Smooth muscle cell of the brain vasculature (primary cell): ENCODE measurements at places on chromosomes 4 and X.

DNA sequence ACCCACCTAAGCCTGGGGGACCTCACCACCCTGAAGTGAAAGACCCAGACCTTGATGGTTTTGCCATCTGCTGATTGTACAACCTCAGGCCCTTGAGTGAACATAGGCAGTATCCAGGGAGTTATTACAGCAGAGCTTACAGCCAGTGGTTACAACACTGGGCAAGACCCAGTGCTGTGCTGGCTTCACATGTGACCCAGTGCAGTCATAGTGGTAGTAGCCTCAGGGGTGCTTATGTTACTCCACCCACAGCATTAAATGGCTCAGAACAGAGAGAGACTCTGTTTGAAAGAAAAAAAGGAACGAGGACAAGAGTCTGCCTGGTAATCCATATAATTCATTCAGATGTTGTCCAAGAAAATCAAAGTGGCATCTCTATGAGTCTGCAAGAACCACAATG, 45.2 kb upstream of the DACH2 start:
- DNase-seq, result no peak

- no peak for DNase-seq
Measured at GRCh38 chr4:102843273-102843672, 15.9 kb upstream of the UBE2D3 start.

DNA sequence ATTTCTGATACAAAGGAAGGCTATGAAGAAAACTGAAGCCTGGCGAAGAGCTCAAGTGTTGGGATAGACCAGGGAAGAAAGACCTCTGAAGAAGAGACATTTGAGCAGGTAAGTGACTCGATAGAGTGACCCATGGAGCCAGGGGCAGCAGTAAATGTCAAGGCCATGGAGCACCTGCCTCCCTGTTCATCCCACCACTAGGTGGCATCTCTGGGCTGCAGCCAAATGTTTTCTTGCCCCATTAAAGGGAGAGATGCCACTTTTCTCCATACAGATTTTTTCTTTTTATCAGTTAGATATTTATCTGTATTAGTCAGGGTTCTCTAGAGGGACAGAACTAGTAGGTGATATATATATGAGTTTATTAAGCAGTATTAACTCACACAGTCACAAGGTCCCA, 4.9 kb upstream of the ZNF81 start:
- no peak for DNase-seq

DNA sequence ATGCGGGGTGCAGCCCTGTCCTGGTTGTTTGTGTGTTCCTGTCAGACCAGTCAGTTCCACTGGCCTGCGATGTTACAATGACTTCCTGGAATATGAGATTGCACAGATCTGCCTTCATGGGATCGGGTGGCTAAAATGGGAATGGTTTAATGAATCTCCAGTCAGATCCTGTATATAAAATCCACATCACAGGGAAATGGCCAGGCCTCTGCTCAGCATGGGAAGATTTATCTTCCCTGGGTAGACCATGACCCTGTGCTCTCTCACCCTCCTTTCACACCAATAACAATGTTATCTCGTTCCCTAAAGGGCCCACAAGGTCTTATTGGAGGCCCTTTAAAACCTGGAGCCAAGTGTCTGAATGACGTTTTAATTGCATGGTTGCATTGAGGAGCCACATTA, 307.4 kb downstream of the RAB28 start:
- DNase-seq, result no peak

DNA sequence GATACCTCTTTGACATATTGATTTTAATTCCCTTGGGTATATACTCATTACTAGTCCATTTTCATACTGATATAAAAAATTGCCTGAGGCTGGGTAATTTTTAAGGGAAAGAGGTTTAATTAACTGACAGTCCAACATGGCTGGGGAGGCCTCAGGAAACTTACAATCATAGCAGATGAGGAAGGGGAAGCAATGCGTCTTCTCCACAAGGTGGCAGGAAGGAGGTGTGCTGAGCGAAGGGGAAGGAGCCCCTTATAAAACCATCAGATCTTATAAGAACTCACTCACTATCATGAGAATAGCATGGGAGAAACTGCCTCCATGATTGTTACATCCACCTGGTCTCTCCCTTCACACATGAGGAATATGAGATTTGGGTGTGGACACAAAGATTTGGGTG, 42.4 kb downstream of the MSX1 start:
- DNase-seq, result no peak

- no peak for DNase-seq
Measured at GRCh38 chr4:1802720-1803522, 9.8 kb downstream of the FGFR3 start.

GRCh38 chr4:19945501-19945900, 306.2 kb upstream of the SLIT2 start:
- no peak for DNase-seq

GRCh38 chr4:69330345-69331047, 50.2 kb downstream of the UGT2B28 start:
- no peak for DNase-seq

DNA sequence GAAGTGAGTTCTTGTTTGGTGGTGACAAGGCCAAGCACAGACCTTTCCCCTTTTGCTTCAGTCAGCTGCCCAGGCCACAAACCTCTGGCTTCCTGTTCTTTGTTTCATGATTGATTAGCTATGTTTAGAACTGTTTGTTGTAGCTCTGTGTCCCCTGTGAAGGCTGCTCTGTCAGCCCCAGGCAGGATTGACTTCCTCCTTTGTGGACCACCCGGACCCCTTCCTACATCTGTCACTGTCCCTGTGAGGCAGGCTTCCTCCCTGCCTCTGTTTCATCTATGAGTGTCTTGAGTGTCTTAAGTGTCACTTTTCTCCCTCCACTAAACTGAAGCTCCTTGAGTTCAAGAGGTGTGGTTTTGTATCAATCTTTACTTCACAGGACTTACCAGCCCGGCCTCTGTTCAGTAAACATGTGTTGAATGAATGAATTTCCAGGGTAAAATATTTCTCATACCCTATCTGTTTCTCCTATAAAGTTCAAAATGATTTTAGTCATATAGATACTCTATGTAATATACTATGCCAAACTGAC, 83.5 kb downstream of the ZNF674 start:
- DNase-seq, result no peak

DNA sequence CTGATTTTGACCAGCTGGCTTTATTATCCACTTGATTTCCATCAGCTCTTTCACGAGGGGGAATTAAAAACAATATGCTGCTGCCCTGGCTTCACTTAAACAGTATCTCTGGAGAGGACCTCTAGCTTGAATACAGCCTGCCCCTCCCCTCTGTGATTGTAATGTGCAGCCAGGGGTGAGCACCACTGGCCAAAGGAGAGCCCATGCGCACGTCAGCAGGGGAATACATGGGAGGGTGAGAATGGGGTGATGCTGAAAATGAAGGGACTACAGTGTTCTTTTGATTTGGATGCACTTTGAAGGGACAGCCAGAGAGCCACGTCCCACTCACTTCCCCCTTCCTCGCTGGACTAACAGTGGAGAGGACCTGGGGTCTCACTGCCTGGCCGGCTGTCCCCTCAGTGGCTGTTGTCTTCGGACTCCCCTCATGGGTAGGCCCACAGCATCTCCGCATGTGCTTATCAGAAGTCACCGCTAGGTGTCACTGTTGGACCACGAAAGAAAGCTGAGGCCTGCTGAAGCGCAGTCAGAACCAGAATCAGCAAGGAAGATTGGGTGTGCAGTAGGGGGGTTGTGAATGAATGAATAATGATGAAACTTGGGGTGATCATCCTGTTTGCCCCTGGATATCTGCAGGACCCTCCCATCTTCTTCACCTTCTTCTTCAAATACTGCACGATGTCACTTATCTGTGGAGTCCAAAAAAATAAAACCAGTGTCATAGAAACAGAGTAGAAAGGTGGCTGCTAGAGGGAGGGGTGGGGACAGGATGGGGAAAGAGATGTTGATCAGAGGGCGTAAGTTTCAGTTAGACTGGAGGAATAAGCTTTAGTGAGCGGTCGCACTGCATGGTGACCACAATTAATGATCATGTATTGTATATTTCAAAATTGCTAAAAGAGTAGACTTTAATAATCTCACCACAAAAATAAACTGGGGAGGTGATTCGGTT, 32.8 kb downstream of the CLCN4 start:
- DNase-seq, result peak; percentile 46

DNA sequence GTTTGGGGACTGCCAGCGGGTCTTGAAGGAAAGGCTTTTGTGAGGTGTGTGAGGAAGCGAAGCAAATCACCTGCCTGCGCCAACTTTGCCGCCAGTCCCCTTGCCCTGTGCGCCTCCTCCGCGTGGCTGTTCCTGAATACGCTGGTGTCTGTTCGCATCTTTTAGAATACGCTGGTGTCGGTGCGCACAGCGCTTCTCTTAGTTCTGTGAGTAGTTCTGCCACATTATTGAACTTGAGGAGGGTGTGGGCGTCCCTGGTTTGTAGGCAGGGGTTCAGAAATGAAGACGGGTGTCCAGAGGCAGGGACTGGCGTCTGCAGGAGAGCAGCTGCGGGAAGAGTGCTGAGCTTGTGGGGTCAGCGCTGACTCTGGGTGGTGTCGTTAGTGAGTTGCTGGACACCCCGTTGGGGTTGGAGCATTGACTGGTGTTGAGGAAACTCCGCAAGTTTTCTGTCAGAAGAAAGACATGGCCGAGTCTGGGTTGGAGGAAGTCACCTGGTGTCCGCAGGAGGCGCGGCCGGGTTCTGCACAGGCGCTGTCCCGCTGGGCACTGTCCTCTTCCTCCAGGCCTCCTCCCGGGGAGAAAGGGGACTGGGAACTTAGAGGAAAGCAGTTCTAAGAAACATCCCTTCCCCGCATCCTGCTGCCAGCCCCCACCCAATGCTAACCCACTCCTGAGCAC, 930 bp downstream of the ZNF718 start:
- DNase-seq, result no peak

DNA sequence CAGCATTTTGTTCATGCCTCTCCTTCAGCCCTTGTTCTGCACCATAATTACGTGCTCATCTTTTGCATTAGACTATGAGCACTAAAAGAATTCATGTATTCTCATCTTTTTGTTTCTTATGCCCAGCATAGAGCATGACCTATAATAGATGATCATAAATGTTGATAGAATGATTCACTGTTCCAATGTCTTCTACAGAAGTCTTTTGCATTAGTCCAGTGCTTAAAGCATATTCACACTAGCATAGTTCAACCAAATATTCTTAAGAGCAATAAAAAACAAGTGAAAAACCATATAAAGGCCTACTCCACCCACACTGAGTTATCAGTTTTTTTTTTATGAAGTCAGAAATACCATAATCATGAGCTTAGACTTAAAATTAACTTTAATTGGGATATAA, 36.5 kb upstream of the SLC10A4 start:
- DNase-seq, result no peak

GRCh38 chr4:125642645-125643044, 327.9 kb downstream of the FAT4 start:
- no peak for DNase-seq

- DNase-seq, result no peak
Measured at GRCh38 chr4:167775375-167775774, 317.0 kb upstream of the ANXA10 start.

DNA sequence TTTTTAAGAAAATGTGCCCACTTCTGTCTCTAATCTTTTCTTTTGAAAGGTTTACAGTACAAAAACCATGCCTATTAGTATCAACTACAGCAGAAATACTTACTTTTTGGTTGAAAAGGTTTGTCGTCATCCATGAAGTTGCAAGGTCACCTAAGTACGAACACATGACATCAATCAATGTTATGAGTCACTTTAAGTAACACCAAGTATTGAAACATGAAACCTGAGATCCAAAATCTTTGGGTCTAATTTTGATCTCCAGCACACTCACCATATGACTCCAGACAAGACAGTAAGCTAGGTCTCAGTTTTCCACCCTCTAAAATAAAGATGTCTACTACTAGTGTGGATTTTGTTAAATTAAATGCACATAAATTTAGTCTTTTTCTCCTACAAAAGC, 8.4 kb downstream of the ZNF280C start:
- no peak for DNase-seq

DNA sequence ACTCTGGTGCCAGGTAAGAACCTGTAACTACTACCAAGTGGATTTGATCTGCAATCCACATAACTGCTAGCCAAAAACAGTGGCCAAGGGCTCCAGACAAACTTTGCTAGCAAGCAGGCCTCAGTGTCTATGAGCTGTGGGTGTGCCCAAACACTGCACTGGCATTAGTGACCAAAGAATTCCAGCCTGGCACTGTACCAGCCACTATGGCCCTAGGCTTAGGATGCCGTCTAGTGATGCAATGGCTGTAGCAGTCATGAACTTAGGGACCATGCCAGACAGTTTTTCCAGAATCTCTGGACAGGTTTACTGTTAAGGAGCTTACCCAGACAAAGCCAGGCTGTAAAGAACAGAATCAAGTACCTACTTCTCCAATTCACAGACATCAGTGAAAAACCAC, 33.7 kb upstream of the PRR27 start:
- DNase-seq, result no peak

DNA sequence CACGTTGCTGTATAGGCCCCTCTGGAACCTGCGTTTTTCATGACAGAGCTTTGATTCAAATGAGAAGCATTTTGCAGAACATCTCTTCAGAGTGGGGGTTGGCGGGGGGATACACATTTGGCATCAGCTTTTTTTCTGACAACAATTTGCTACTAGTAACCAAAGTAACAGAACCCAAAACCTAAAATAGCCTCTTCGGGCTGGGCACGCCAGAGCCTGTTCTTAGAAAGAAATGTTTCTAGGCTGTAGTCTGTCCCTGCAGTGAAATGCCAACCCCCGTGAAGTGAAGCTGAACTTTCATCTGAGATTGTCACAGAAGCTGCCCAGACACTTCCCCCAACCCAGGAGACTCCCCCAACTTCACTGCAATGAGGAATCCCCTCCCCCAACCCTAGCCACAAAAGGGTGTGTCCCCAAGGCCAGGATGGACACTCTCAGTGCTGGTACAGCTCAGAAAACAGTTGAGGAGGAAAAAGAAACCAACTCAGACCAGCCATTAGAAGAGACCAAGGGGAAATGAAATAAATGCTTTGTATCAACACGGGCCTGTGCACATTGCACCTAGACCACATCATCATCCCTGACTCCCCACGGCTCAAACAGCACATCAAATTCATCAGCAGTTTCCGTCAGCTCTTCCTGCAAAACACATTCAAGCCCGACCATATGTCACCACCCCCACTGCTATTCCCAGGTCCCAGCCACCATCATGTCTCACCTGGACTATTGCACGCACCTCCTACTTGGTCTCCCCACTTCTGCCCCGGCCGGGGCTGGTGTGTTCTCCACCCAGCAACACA, 8.4 kb upstream of the MAN2B2 start:
- no peak for DNase-seq

DNA sequence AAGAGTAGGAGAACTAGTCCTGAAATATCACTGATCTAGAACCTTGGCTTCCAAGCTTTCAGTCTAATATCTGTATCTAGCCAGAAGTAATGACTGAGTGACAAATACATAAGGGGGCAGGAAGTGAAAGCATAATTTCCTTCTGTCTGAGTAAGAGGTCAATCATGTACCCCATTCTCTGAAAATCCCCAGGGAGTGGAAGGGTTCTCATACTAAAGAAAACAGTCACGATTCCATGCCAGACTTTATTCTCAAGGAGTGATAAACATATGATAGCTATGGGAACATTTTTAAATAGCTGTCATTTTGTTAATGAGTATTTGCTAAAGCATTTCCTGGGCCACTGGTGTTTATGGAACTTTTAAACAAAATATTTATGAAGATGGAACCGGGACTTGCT, 308.5 kb downstream of the ARHGAP24 start:
- DNase-seq, result no peak

- DNase-seq, result no peak
Measured at GRCh38 chrX:71095981-71096759, 519 bp downstream of the FOXO4 start.

- no peak for DNase-seq
Measured at GRCh38 chrX:15814771-15815365, 24.6 kb downstream of the ZRSR2 start.
